A673 (cell line): ENCODE measurements at places on chromosomes 5 and 9.

DNA sequence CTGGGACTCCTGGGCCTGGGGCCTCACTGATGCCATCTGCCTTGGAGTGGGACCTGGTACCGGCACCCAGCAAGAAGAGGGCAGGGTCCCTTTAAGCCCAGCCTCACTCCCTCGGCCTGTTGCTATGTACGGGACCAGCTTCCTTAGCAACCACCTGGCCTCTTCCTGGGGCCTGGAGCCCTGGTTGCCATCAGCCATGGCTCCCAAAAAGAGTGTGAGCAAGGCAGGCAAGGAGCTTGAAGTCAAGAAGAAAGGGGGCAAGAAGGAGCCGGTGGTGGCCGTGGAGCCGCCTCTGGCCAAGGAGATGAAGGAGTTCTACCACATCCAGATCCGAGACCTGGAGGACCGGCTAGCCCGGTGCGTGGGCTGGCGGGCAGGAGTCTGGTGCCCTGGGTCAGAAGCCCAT, at the start of gene CFAP157:
Gene CFAP157 (plus strand): TSS at position 153 of the 406 bp plus-strand sequence. CDS start 44 bp downstream, at position 197.
- DNase-seq = no peak

DNA sequence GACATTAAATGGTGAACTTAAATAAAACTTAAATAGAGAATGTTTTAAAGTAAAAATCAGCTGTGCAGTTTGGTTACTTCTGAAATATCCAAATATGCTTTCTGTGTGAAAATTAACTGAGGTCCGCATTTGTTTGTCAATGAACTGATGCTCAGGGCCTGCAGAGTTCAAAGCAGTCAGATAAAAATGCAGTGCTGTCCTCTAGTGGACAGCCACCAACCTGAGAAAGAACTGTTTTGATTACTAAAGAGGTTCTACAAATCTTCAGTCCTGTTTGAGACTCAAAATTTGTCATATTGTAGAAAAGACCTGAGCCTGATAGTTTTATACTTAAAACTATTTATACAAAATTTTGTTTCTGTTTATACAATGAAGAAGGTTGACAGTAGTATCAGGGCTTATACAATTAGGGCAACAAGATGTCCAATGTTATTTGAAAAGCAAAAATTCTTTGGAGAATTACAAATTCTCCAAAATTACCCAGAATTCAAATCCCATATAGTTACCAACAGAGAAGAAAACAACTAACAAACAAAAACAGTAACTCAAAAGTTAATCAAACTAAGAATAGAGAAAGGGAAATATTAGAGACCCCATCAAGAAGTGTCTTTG, 232.3 kb upstream of the TBCA start:
- DNase-seq = peak; percentile 34

- DNase-seq = peak; percentile 46
Measured at GRCh38 chr9:120916588-120916987, 10.0 kb downstream of the TRAF1 start.

GRCh38 chr5:168047669-168048111, 243.8 kb upstream of the WWC1 start:
- DNase-seq = peak; percentile 79

DNA sequence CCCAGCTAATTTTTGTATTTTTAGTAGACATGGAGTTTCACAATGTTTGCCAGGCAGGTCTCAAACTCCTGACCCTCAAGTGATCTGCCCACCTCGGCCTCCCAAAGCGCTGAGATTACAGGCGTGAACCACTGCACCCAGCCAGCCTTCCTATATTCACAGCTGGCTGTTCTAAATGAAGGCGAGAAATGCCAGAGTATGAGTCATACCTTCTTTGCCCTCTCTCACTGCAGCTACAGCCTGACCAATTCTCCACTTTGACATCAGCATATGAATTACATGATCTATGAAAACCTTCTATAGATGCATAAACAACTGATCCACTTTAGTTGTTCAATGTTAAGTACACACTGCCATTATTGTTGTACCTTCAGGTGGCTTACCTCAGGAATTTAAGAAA, 14.5 kb downstream of the APTX start:
- DNase-seq = no peak

DNA sequence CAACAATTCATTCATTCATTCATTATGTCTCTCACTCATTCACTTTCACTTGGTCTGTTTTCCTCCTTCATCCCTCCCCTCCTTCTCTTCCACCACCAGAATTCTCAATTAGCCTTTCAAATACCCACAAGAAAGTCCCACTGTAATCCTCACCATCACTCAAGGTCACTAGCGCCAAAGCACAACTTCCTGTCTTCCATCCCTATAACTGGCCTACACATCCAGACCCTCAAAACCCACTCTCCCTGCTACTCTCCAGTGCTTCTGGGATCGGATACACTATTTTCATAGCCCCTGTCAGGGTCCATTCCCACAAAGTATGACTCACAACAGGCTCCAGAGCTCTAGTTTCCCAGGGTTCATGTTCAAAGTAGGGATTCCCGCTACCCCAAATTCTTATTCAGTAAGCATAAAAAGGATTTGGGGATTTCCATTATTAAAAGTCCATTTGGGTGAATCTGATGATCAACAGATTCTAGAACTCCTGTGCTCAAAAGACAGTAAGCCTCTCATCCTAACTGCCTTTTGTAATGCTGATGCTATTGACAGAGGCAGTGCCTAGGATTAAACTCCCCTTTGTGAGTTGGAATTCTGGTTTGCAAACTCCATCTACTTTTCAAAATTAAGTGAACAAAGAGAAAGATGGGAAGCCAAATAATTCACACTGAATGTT, 250.9 kb downstream of the SEMA5A start:
- no peak for DNase-seq

- no peak for DNase-seq
Measured at GRCh38 chr5:144510845-144511579, 340.3 kb downstream of the KCTD16 start.

- peak; percentile 31 for DNase-seq
Measured at GRCh38 chr5:23507278-23507685, at the start of gene PRDM9. PRDM9 (plus strand) TSS chr5:23507609; CDS start chr5:23509034, 1,425 bp downstream.

GRCh38 chr9:9117866-9118265, 1318.3 kb upstream of the DMAC1 start:
- DNase-seq = no peak

GRCh38 chr5:64166201-64166959, 737 bp downstream of the RNF180 start:
- DNase-seq = no peak

GRCh38 chr5:97547999-97548738, 365.1 kb upstream of the RIOK2 start:
- DNase-seq = peak; percentile 14
